ENCODE measurements at places on chromosomes 5 and 9. TPM values are rescaled to one million over a fixed set of nuclear protein-coding genes. Genes with fewer than 3 reads are reported as not detected.

GRCh38 chr9:120872791-120873502 is 4.0 kb downstream of the PHF19 start:
- H3K27ac ChIP-seq, result peak overlapping the region; percentile 79
- peaks cover 15% of the 10 kb centered on the region for H3K36me3 ChIP-seq
- H3K27me3 ChIP-seq, result no peaks in the 10 kb centered on the region
- peak overlapping the region; percentile 23 for H3K4me3 ChIP-seq

CARTPT gene
- total RNA-seq, result not detected

DNA sequence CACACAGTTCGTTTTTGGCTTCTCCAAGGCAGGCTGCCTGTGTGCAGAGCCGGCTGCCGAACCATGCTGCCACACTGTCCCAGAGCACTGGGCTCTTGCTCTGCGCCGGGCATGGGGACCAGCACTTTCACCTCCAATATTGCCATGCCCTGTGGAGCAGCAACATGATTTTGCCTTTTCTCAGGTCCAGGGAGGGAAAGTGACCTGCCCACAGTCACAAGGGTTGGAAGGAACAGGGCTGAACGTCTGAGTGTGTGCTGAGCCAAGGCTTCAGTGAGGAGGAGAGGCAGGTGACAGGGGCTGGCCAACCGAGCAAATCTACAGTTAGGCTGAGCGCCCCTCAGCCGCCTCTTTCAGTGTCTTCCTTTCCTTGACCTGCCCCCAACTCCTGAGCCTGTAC is 34.0 kb upstream of the SYNPO start:
- no peak for DNase-seq
- no peak overlapping the region for H3K27ac ChIP-seq
- H3K36me3 ChIP-seq, result no peaks in the 10 kb centered on the region
- H3K4me1 ChIP-seq, result no peaks in the 10 kb centered on the region
- H3K27me3 ChIP-seq, result no peaks in the 10 kb centered on the region

DNA sequence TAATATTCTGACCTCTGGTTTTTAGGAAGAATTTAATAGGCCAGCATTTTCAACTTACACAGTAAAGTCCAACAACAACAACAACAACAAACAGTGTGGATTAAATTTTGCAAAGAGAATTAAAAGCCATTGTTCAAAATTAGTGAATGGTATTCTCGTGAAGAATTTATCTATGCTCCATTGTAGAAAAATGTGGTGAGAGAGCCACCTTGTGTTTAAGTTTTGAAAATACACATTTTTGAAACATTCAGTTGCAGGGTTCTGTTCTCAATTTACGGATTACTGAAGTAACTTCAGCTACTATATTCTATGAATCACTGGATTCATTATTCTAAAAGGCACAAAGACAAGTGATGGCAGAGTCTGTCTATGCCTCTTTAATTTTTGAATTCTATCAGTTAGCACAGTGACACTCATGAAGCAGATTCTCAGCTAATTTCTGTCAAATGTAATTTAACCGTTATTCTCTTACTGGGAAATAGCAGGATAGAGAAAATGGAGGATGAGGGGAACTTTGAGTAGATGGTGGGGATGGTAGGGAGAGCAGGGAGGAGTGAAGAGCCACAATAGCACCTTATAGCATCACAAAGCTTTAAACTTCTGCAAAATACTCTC is 11.0 kb downstream of the CCDC152 start:
- no peak overlapping the region for H3K4me3 ChIP-seq
- no peak for DNase-seq
- no peaks in the 10 kb centered on the region for H3K4me1 ChIP-seq
- peak overlapping the region; percentile 31 for H3K27ac ChIP-seq
- peaks cover 12% of the 10 kb centered on the region for H3K27me3 ChIP-seq

DNA sequence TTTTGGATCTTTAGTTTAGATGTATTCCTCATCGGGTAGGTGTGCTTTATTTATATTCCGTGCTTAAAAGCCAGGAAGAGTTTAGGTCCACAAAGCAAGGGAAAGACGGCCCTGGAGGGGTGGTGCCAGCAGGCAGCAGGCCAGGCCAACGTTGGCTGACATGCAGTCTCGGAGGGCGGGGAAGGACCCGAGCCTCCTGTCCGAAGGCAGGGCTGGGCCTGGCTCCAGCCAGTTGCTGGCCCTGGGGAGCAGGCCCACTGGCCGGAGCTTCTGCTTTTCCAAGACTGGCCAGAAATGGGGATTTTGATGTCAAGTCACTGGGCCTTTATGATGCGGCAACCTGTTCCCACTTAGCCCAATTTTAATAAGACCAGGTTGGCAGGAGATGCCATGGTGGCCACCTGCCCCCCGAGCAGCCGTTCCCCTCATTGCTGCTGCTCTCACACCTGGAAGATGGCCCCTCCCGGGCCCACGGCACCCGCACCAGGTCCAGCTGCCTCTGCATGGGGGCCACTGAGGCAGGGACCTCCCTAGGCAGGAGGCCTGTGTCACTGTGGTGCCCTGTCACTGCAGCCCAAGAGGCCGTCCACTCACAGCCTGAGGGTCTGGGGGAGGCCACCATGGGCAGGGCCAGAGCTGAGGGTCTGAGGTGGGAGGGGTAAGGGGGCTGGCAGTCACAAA is 23.2 kb downstream of the LPCAT1 start:
- DNase-seq, result no peak
- no peaks in the 10 kb centered on the region for H3K27me3 ChIP-seq
- no peak overlapping the region for H3K27ac ChIP-seq

CFAP90 gene
- not detected for total RNA-seq

DNA sequence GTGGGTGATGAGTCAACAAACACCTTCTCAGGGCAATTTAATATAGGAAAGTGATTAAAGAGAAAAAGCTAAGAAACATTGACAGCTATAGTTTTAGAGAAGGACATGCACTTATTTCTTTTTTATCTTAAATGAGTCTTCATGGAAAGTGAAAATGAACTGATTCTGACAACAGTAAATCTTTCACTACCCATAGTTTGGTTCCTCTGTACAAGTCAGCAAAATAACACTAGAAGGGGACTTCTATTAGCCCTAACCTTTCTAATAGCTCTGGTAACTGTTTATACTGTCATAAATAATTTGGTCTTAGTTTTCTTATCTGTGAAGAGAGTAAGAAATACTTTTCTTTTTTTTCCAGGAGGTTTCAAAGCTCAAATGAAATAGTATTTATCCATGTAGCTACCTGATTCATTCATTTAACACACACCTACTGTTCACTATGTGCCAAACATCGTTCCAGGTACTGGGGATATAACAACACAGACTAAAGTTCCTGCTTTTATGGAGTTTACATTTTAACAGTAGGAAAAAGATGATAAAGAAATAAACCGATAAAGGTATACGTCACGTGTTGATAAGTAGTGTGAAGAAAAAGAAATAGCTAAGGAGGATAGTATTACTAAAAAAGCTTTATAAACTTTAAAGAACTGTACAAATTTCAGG is 148.2 kb downstream of the PCSK1 start:
- DNase-seq, result no peak
- H3K4me1 ChIP-seq, result peaks cover 33% of the 10 kb centered on the region
- peaks cover 5% of the 10 kb centered on the region for H3K36me3 ChIP-seq
- H3K4me3 ChIP-seq, result no peak overlapping the region

GRCh38 chr5:149939546-149939945 is 5.0 kb downstream of the PDE6A start:
- peak overlapping the region; percentile 66 for H3K27ac ChIP-seq
- H3K36me3 ChIP-seq, result no peaks in the 10 kb centered on the region
- H3K27me3 ChIP-seq, result peaks cover 27% of the 10 kb centered on the region
- peak overlapping the region; percentile 29 for H3K4me3 ChIP-seq

Measured in activated T-cell treated with anti-CD3 and anti-CD28 coated beads, Interleukin-2, amount 50 U/mL, for 72 hours (primary cell).